ENCODE measurements at places on chromosomes 1 and 21.

DNA sequence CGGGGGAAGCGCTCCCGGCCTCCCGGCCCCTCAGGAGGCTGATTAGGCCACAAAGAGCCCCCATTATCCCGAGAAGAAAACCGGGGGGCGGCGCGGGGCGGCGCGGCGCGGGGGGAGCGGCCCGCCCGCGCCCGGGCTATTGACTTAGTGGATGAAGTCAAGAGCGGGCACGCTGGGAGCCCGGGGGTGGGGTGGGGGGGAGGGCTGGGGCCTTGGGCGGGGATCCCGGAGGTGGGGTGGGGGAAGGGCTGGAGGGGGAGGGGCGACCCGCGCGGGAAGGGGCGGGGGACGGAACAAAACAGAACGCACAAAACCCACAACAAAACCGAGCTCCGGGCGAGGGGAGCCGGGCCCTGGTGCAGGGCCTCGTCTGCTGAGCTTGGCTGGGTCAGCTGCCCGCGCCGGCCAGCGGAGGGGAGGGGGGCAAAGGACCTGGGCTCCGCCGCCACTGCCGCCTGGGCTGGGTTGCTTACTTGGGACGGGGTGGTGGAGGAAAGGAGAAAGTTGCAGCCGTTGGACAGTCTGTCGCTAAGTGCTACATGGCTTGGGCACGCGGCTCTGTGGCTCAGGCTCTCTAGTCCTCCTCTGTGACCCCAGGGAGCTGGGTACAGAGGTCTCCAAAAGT lies 16.3 kb downstream of the PAX7 start:
- no peak for DNase-seq

DNA sequence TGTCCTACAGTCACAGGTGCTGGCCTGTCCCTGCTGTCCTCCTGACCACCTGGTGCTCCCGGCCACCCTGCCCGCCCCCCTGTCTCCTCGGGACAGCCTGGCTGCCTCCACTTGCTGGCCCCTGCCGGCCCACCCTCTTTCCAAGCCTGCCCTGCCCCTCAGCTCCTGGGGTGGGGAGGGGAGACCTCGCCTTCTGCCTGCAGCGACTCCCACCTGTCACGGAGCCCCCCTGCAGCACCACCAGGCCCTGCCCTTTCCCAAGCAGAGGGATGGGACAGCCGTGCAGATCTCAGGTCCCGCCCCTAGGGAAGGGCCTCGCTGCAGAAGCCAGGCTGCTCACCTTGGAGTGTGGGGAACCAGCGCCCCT lies 7.5 kb downstream of the LRRC3 start:
- no peak for DNase-seq

- DNase-seq = no peak
Observed at GRCh38 chr1:117695796-117696490, 90.1 kb downstream of the TENT5C start.

DNA sequence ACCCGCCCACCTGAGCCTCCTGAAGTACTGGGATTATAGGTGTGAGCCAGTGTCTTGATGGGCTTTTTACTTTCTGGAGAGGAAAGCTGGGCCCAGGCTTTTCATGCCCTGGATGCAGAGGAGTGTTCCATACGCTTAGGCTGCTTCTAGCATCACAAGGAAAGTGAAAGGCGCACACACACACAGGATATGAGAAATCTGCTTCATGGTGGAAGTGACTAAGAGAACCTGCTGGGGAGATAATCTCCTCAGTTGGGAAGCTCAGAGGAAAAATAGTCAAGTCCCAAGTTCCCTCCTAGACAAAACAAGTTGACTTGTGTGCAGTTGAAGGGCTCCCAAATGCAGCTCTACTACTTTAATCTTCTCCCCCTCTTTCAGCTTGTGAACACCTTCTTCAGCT lies 2.2 kb downstream of the NUDC start:
- no peak for DNase-seq

DNA sequence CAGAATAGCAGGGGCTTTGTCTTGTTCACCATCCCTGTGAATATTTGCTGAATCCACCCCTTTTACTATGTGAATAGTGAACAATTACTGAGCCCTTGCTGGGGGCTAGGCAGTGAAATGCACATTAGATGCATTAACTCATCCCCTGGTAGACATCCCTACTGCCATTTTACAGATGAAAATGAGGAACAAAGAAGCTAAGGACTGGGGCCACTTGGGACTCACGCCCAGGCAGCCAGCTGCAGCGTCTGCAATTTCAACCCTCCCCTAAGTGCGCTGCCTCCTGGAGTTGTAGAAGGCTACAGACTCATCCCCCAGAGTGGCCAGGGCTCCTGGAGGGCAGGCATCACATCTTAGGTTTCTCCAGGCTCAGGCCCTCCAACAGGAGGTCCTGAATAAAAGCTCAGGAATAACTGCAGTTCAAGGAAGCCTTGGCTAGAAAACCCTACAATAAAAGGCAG lies 31.6 kb downstream of the CAPZB start:
- DNase-seq = no peak

- no peak for DNase-seq
Observed at GRCh38 chr1:246791303-246791918, 67.2 kb downstream of the SCCPDH start.

- no peak for DNase-seq
Observed at GRCh38 chr1:223338811-223339746, 24.9 kb downstream of the SUSD4 start.
